ENCODE measurements at places on chromosomes 5 and 9. TPM values are rescaled to one million over a fixed set of nuclear protein-coding genes. Genes with fewer than 3 reads are reported as not detected.

Gene PTGDS
- 4.8 TPM for total RNA-seq

DNA sequence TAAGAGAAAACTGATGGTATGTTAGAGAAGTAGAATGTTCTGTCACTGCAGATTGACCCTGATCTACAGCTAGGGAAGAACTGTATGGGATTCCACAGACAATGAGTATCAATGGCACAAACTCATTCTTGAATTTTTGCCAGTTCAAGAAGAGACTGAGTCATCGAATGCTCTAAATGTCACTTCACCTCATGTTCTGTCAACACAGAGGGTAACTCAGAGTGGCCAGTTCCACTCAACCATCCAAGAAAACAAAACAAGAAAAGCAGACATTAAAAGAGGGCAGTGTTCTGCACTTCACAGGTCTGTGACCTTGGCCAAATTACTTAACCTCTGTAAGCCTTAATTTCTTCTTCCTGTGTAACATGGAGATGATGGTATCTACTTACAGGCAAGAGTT is 132.2 kb upstream of the HMHB1 start:
- no peak for DNase-seq

- no peak for DNase-seq
Observed at GRCh38 chr9:32382565-32383320, 1.7 kb upstream of the ACO1 start.

DNA sequence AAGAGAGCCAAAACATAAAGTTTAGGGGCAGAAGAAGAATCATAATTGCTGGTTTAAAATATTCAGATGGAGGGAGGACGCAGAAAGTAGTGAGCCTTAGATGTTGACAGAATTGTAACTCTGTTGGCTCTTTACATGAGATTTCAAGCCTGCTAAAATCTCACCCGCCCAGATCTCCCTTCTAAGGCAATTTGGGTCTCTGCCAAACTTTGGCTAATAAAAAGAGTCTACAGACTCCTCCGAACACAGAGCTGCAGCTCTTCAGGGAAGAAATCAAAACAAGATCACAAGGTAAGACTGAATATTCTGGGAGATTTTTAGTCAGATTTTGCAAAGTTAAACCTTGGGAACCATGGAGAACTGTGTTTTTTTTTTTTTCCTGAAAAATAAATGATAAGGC is at the start of gene IL33:
Gene IL33 (plus strand): TSS at position 246 of the 400 bp plus-strand sequence. CDS start 25,888 bp downstream, outside the sequence.
- no peak for DNase-seq

GRCh38 chr9:86598411-86599239 is 244.4 kb upstream of the TUT7 start:
- no peak for DNase-seq

GRCh38 chr9:21761309-21761901 is 41.0 kb upstream of the MTAP start:
- DNase-seq: no peak

- no peak for DNase-seq
Observed at GRCh38 chr5:76305269-76305668, 97.8 kb upstream of the IQGAP2 start.

- DNase-seq: no peak
Observed at GRCh38 chr9:73179589-73179988, 27.9 kb downstream of the ANXA1 start.

DNA sequence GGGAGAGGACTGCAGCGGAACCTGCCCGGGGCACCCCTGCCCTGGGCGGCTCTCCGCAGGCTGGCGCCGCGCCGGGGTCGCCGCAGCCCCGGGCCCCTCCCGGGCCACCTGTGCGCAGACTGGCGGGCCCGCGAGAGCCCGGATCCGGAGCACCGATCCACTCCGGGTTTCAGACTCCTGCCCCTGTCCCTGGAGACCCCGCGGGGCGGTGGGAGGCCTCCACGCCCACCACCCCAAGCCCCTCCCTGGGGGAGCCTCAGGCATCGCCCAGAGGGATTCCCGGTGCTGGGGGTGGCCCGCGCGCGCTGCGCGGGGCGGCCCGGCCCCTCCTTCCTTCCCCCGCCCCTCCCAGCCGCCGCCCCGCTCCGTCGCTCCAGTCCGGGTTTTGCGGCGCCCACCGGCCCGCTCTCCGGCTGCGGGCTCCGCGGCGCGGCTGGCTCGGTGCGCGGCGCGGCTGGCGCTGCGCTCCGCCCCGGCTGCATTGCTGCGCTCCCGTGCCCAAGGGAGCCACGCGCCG is at the start of gene UNC5A:
Gene UNC5A (plus strand): TSS at position 479 of the 517 bp plus-strand sequence. CDS start 192 bp downstream, outside the sequence.
- peak; percentile 74 for DNase-seq

GRCh38 chr5:83568186-83568585 is 96.6 kb downstream of the VCAN start:
- DNase-seq: no peak

DNA sequence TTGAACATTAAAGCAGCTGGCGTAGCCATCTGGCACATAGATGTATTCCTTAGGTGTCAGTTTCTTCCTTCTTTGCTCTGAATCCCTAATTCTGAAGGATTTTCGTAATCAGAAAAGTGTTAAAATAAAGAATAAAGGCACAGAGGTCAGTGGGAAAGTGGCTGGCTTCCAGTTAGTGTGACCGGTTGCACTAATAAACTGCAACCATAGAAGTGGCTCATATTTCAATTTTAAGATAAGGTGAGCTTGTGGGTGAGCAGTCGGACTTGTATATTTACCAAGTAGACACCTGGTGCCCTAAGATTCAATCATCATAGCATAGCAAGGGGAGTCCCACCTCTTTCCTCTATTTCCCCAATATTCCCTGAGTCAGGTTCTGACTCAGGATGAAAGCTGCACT is 459.6 kb downstream of the ACTL7B start:
- no peak for DNase-seq

DNA sequence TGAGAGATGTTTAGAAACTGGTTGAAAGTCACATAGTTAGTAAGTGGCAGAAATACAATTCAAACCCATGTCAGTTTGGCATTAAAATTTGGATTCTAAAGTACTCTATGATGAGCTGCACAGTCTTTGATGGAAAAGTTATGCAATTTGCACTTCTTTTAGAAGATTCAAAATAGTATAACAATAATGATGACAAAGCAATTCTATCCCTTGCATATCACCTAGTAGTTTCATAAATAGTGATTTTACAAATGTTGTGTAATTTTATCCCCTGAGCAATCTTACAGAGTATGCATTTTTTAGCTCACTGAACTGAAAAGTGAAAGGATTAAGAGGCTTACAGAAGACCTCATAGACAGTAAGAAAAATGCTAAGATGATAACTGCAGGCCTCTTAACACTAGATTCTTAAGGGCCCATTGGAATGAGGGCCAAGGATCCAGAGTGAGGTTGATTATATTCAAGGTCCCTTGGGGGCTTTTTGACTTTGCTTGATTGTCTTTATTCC is 3.7 kb downstream of the C5orf46 start:
- DNase-seq: no peak

DNA sequence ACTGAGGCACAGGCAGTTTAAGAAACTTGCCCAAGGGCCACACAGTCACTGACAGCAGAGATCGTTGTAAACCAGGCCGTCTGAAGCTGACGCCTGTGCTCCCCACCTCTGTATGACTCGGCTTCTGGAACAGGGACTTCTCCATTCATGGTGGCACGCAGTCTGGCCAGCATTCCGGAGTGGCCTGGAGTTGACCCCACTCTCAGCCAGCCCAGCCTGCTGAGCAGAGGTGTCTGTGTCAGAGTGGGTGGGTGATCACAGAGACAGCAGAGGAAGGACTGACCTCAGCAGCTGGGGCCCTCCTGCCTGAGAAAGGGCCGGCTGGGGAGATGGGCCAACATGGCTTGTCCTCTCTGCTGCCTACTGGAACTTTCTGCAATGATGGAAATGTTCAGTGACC is 12.6 kb downstream of the LRSAM1 start:
- DNase-seq: no peak

All from H9 (cell line).